ENCODE measurements at places on chromosomes 11 and 22. TPM values are rescaled to one million over a fixed set of nuclear protein-coding genes. Genes with fewer than 3 reads are reported as not detected.
A peak's percentile ranks its signal among the peaks of the same experiment; 100 is the strongest.

GRCh38 chr22:33081686-33082590, 23.8 kb upstream of the SYN3 start:
- DNase-seq: no peak

- DNase-seq: peak; percentile 73
These were observed 20.1 kb upstream of the BDNF start for GRCh38 chr11:27720277-27720830.

DNA sequence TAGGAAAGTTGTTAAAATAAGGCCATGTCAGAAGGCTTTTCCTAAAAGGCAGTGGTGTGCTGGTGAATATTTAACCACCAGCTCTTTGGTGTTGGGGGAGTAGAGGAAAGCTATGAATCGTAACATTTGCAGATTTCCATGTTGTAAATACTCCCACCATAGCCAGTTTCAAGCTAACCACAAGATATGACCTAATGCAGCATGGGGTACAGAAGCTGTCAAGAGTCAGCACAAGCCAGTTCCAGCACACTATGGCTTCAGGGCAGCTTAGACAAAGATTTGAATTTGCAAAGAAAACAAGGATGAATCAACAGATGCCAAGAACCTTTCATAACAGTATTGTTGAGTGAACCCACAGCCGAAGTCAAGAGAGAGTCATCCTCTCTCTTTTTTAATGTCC, 40.0 kb downstream of the COMMD9 start:
- DNase-seq: no peak

- DNase-seq: no peak
These were observed 176.5 kb upstream of the POU2AF2 start for GRCh38 chr11:111069066-111069465.

DNA sequence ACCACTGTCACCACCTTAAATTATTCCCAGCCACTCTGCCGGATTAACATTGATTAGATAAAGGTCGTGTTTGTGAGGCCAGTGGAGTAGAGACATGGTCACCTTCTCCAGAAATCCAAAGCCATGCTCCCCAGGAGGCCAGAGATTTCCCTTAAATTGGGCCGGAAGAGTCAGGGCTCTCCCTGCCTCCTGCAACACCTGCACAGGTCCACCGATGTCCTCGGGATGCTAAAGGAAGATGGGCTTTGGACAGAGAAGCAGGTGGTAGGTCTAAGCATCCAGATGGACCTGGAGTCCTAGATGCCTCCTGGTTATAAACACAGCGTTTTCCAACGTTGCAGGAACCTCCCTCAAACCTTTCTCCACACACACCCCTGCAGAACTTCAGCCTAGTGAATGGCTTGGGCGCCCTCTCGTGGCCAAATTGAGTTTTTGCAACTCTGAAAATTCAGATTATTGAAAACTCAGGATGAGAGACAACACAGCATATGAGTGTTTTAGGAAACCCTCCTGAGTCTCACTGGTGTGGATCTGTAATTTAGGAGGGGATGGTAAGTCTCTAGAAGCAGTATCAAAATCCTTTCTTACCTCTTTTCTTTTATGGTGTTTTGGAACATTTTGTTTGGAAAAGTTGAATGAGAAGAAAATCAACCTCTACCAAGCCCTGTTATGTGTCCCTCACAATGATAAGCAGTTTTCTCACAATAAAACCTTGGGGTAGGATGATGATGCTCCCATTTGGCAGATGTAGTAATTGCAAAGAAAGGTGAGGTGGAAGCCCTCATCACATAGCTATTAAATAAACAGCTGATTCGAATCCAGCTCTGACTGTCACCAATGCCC, 109.6 kb downstream of the RRAS2 start:
- peak; percentile 45 for DNase-seq

DNA sequence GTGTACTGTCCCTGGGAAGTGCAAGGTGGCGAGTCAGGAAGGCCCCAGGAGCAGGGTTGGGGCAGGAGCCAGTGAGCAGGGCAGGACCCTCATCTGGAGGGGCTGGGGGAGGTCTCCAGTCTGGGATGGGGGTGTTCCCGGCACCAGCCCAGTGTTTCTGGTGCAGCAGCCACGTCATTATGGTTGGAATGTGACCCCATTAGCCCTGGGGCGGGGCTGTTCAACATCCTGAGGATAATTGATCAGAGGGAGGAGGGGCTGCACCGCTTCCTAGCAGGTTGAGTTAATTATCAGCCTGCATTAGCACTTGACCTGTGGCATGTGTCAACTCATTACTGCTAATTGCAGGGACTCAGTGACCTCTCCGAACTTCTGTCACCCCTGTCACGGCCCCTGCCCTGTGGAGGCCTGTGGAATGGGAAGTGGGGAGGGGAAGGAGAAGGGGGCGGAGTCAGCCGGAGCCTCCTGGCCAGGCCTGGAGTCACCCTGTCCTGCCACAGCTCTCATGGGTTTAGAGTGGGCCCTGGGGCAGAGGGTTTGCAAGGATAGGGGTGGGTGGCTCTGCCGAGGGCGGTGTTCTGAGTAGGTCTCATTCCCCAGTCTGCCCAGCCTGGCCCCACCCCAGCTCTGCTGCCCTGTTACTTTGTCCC, 52.8 kb upstream of the CCDC188 start:
- peak; percentile 41 for DNase-seq

Gene PEX16
- polyA plus RNA-seq: 17.8 TPM

Gene ANO1
- polyA plus RNA-seq: 16.7 TPM
